ENCODE measurements at places on chromosomes 16 and 17.

DNA sequence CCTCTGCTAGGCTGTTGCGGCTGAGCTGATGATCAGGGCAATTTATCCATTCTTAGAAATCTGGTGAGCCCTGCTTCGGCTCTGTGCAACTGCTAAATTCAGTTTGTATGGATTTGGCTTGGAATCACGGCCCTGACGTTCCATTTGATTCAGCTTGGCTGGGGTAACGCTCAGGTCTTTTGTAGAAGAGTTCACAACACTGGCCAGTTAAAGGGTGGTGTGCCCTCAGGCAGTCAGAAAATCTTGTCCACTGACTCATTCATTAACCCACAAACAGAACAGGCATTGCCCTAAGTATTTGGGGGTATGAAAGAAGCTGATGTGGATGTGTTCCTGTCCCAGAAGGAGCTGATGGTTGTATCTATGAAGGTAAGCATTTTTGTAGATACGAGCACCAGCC is 53.9 kb downstream of the GNAO1 start:
- no peak for DNase-seq

GRCh38 chr17:75720656-75721462 is at the start of gene ITGB4:
TSS of gene ITGB4 (plus strand) at chr17:75721459. CDS start at chr17:75724704, 3,245 bp downstream.
- peak; percentile 72 for DNase-seq

DNA sequence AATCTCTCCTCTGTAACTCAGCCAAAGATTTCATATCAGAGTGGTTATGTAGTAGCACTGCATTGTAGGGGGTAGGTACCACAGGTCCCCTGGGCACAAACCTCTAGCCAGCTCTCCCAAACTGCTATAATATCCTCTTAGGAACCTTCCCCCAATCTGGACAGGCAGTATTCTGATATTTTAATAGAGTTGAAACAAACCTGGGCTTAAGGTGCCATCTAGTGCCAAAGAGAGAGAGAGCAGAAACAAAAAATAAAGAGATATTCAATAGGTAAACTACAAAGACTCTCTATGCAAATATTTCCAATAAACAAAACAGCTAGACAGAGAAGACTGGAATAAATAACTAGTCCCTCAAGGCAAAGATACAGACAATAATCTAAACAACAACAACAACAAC is 1070.0 kb downstream of the CDH11 start:
- DNase-seq, result no peak

- DNase-seq, result no peak
Observed at GRCh38 chr16:88837806-88838205, 18.9 kb downstream of the GALNS start.

DNA sequence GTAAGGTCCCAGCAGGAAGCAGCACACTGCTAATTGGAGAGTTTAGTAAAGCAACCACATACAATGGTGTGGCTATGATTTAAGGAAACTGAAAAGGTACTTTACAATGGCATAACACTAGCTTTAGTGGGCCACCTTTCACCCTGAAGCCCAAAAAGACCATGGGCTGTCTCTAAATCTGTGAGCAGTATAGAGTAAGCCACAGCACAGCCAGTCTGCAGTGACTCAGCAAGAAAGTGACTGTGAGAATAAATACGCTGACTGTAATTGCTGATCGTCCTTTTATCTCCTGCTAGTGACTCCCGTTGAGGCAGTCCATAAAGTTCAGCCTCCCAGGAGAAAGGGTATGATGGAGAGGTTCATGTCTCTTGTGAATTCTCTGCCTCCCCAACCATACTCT is 679.8 kb upstream of the KIF2B start:
- no peak for DNase-seq

DNA sequence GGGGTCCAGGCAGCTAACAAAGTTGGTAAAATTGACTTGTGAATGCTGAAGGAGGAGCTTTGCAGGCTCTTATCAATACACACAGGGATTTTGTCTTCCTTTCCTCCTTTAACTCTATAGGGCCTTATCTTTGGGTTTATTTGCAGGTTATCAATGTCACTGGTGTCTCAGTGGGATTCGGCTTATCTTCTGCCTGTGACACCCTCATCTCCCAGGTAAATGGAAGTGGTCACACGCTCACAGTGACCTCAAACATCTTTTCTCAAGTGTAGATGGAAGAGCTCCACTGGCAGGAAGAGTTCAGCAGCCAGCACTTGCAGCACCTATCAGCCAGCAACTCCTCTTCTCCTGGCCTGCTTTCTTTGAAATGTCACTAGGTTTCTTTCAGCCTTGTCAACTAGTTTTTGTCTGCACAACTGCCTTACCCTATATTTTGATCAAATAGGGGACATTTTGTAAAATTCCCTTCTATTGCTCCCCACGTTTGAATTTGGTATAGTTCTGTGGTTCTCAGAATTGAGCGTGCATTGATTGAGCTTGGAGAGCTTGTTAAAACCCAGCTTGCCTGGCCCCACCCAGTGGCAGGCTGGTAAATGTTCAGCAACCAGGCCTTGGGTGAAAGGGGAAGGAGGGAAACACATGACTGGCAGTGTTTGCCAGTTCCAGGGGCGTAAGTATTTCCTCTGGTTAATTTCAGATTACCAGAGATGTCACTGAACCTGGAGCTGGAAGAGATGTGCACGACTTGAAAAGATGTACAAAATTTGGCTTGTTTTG is 12.8 kb downstream of the SLC47A1 start:
- DNase-seq, result no peak

Data from HuH-7.5 (cell line).